ENCODE measurements at places on chromosomes 1 and 21. TPM values are rescaled to one million over a fixed set of nuclear protein-coding genes. Genes with fewer than 3 reads are reported as not detected.

- H3K36me3 ChIP-seq, result peaks cover 4% of the 10 kb centered on the region
- no peak overlapping the region for H3K27ac ChIP-seq
- H3K27me3 ChIP-seq, result no peaks in the 10 kb centered on the region
- no peak overlapping the region for H3K4me3 ChIP-seq
These were observed 17.2 kb downstream of the DPYD start for GRCh38 chr1:97903626-97904025.

- H3K27me3 ChIP-seq, result no peaks in the 10 kb centered on the region
- no peak overlapping the region for H3K27ac ChIP-seq
- no peak for DNase-seq
- H3K36me3 ChIP-seq, result peaks cover 2% of the 10 kb centered on the region
- H3K4me3 ChIP-seq, result no peak overlapping the region
These were observed 350.1 kb downstream of the DPYD start for GRCh38 chr1:97570691-97571090.

GRCh38 chr1:109929170-109929569, 18.5 kb downstream of the CSF1 start:
- no peak overlapping the region for H3K4me3 ChIP-seq
- no peaks in the 10 kb centered on the region for H3K27me3 ChIP-seq
- H3K36me3 ChIP-seq, result peaks cover 17% of the 10 kb centered on the region
- DNase-seq, result no peak

- H3K4me3 ChIP-seq, result no peak overlapping the region
- no peaks in the 10 kb centered on the region for H3K36me3 ChIP-seq
- H3K4me1 ChIP-seq, result peaks cover 4% of the 10 kb centered on the region
- H3K27me3 ChIP-seq, result peaks cover 78% of the 10 kb centered on the region
- H3K27ac ChIP-seq, result no peak overlapping the region
These were observed 5.7 kb downstream of the SLC6A17 start for GRCh38 chr1:110155878-110156522.

DNA sequence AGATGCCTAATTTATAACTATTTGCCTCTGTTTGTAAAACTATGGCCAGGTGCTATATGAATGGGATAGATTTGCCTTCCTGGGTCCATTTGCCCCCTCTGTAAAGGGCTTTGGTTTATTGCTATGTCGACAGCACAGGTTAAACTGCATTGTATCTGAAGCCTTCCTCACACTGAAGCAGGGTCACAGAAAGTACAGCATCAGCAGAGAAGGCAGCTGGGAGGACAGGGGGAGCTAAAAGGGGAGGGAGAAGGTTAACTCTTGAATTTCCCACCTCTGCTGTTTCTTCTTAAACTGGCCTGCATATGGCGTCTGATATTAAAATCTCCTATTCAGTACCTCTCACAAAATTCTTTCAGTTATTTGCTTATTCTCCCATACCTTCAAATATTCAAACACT, 297.4 kb downstream of the TM2D1 start:
- no peak overlapping the region for H3K4me3 ChIP-seq
- H3K36me3 ChIP-seq, result peaks cover 2% of the 10 kb centered on the region
- no peaks in the 10 kb centered on the region for H3K4me1 ChIP-seq
- no peak overlapping the region for H3K27ac ChIP-seq
- DNase-seq, result no peak

GRCh38 chr1:3217181-3217641, 148.2 kb downstream of the PRDM16 start:
- no peak overlapping the region for H3K4me3 ChIP-seq
- no peaks in the 10 kb centered on the region for H3K27me3 ChIP-seq
- H3K27ac ChIP-seq, result no peak overlapping the region
- DNase-seq, result no peak
- no peaks in the 10 kb centered on the region for H3K4me1 ChIP-seq

DNA sequence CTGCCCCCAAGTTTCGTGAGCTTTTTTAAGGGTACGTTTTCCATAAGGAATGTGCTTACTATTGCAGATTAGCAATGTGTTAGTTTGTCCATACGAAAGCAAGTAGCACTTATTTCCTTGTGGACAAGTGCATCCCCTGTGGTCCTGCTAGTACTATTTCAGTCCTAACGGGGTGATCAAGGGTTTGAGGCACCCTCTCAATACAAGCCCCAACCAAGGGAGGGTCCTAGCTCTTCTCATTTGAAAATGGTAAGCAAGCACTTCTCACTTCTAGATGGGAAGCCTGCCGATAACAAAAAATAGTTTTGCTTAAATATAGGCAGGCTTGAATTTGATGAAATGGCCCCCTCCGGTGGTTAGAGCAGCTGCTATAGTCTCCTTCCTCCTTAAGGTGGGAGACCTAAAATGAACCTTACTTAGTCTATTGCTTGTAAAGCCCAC, 64.0 kb upstream of the HMCN1 start:
- peak overlapping the region; percentile 63 for H3K27ac ChIP-seq
- H3K4me1 ChIP-seq, result peaks cover 13% of the 10 kb centered on the region
- H3K4me3 ChIP-seq, result no peak overlapping the region
- peak; percentile 50 for DNase-seq
- H3K36me3 ChIP-seq, result no peaks in the 10 kb centered on the region

- no peak overlapping the region for H3K4me3 ChIP-seq
- DNase-seq, result no peak
- H3K36me3 ChIP-seq, result peaks cover 2% of the 10 kb centered on the region
- peaks cover 40% of the 10 kb centered on the region for H3K27me3 ChIP-seq
- H3K27ac ChIP-seq, result no peak overlapping the region
- peaks cover 24% of the 10 kb centered on the region for H3K4me1 ChIP-seq
These were observed 96.0 kb upstream of the TNFSF4 start for GRCh38 chr1:173302890-173303829.

GRCh38 chr1:39434797-39435395, 56.5 kb upstream of the BMP8A start:
- no peak for DNase-seq
- no peaks in the 10 kb centered on the region for H3K4me1 ChIP-seq
- no peak overlapping the region for H3K4me3 ChIP-seq
- H3K27me3 ChIP-seq, result no peaks in the 10 kb centered on the region

GRCh38 chr21:32887026-32887425, 115.5 kb upstream of the PAXBP1 start:
- peaks cover 19% of the 10 kb centered on the region for H3K4me1 ChIP-seq
- no peak for DNase-seq
- peak overlapping the region; percentile 67 for H3K4me3 ChIP-seq
- no peak overlapping the region for H3K27ac ChIP-seq

The ANGPTL3 gene
- total RNA-seq, result not detected
